Thoracic aorta (tissue), 2 donors: ENCODE measurements at places on chromosomes 16 and 17. TPM values are rescaled to one million over a fixed set of nuclear protein-coding genes. Genes with fewer than 3 reads are reported as not detected.

GRCh38 chr17:43940630-43941029 lies 1.6 kb downstream of the PPY start:
- DNase-seq: no peak

DNA sequence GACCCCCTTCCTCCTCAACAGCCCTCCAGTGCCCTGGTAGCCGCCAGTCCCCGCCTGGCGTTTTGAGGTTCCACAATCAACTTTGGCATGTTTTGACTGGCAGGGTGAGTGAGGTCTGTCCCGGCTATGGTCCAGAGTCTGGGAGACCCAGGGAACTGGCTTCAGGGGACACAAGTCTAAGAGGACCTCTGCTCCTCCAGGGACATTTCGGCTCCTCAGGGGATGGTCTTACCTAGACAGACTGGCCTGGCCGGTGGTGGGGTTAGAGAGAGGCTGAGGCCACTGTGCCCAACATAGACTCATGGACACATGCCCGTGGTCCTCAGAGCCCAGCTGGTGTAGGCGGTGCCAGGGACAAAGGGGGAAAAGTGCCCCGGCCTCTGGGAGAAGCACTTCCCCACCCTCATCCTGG lies 2.2 kb downstream of the TMC8 start:
- DNase-seq: no peak

DNA sequence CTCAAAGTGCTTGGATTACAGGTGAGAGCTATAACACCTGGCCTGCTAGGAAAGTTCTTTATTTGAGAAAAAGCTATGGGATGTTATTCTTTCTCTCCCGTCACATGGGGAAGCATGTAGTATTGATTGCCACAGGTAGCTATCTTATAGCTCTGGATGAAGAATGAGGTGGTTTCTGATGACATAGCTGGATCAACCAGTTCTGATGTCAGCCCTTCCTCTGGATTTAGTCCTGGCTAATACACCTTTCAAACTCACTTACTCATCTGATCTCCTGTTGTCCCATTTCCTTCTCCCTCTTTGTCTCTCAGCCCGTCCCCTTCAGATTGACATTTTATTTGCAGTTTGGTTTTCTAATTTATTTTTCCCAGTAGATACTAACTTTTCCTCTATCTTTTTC lies 14.1 kb upstream of the PPM1D start:
- no peak for DNase-seq

DNA sequence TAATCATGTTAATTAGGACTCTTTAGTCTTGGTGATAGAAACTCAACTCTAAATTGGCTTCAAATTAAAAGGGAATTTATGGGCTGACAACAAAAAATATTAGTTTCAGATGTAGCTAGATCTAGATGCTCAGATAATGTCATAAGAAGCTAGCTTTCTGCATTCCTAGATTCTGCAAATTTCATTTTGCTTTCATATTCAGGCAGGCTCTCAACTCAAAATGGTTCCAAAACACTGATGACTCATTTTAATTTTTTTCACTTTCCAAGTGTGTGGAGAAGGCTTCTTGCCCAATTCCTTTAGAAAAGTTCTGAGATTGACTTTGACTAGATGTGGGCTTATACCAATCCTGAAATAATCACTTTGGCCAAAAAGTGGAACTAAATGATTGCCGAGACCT lies 236.7 kb upstream of the GOT2 start:
- DNase-seq: no peak

DNA sequence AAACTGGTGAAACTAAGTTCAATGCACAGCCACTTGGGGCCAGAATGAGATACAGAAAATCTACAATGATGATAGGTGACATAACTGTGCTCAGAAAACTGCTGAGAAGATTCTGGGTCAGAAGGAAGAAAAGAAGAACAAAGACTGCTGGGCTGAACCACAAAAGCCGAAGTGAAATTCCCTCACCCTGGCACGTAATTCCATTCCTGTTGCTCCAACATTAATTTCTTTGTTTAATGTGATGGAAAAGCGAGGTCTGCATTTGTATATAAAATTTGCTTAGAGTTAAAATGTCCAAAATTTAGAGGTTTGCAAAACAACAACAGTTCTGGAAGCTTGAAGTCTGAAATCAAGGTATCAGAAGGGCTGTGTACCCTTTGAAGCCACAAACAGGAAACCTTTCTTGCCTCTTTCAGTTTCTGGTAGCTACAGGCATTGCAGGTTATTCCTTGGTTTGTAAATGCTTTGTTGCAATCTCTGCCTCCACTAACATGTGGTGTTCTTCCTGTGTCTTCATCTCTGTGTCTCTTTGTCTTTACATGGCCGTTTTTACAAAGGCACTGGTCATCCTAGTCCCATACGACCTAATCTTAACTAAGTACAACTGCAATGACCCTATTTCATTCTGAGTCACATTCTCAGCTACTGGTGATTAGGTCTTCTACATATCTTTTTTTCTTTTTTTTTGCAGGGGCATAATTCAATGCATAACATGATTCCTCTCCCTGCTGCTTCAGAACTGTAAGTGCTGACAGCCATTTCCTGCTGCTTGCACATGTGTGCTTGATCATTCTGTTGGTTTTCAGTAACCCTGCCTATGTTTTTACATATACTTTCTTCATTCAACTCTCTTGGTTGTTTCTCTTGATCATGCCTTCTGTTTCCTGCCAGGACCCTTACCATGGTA lies 603.0 kb upstream of the CDH8 start:
- no peak for DNase-seq

The CDRT4 gene
- total RNA-seq: 22.2 TPM

The TCF25 gene
- 247 TPM for total RNA-seq

The CACNG5 gene
- not detected for total RNA-seq
